ENCODE measurements at places on chromosomes 5 and 9.

DNA sequence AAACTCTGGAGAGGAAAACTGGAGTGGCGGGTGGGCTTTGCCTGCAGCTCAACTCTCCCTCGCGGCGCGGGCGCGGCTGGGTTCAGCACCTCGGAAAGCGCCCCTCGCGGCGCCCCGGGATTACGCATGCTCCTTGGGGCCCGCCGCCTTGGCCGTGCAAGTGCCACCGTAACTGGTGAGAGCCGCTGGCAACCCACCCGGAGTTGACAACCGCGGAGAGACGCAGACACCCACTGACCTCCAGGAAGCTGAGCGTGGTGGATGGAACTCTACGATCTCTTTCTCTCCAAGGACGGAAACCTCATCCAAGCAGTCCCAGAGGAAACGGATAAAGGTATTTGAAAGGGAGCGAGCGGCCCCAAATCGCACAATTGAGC, 194 bp upstream of the RXFP3 start:
- DNase-seq: peak; percentile 21

DNA sequence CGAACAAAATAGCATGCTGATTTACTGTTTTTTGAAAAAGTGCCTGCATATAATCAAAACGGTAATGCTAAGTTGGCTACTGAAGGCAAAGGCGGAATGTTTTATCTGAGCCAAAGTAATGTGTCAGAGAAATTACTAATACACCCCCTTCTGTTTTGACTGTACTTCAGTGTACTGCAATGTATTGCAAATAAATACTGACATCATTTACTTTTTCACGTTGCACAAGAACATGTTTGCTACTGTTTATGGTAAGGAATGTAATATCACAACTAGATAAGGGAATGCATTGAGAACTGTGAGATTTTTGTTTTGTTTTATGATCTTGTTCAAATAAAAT, 813 bp upstream of the AGTPBP1 start:
- no peak for DNase-seq

DNA sequence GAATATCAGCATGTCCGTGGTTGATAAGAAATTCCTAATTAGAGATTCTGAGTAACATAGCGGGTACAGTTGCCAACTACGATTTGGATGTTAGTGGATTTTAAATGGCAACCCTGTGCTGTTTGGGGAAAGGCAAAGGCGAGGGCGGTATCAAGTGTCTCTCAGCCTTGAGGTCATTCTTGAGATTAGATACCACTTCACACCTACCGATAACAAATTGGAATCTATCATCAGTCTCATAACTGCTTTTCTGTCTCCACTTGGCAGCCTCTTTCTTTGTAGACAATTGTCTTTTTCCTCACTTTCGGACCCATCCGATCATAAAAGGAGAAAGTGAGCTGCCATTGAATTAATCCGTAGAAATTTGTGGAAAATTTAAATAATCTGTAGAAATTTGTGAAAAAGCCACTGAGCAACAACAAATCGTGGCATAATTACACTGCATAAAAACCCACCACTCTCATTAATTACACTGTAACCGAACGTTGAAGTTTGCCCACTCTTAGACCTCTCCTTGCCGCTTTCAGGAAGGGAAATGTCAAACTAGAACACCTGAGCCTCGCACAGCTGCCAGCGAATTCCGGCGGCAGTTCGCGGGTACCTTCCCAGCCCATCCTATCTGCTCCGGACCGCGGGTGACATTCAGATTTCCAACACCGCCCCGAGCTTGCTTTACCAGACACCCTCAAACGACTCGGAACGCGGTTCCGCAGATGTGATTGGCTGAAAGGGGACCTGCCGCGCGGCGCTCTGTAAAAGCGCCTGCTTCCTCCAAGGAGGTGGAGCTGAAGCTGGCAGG, 849 bp upstream of the RGMB start:
- DNase-seq: no peak

DNA sequence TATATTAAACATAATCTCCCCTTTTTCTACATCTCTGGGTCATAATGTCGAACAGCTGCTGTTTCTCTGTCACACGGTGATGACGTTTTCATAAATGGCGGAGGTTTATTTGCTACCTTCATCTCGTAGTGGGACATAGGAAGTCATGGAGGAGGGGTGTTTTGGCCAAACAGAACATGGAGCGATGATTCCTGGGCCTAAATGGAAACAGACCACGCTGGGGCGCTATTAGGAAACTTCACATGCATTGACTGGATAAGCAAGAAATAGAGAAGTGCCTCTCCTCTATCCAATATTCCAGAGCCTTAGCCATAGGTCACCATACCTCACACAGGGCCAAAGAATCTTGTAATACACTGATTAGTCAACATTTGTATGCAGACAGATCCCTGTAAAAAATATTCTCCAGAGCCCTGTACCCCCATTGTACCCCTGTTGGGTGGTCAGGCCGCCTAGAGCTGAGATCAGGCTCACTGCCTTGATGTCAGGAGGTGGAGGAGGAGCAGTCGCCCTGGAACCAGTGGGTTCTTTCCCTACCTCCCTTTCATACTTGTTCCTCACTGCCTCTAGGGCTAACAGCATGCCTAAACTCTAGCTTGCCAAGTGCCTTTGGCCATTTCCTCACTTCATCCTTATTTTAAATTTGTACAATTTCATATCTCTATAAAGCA, 77.8 kb upstream of the SPIN1 start:
- no peak for DNase-seq

- no peak for DNase-seq
These were observed 108.4 kb downstream of the PSD2 start for GRCh38 chr5:139903795-139904565.

- DNase-seq: no peak
These were observed at the start of gene FOXB2 for GRCh38 chr9:77019236-77019925. FOXB2 (plus strand) TSS chr9:77019655; CDS start chr9:77019655, 0 bp downstream.

DNA sequence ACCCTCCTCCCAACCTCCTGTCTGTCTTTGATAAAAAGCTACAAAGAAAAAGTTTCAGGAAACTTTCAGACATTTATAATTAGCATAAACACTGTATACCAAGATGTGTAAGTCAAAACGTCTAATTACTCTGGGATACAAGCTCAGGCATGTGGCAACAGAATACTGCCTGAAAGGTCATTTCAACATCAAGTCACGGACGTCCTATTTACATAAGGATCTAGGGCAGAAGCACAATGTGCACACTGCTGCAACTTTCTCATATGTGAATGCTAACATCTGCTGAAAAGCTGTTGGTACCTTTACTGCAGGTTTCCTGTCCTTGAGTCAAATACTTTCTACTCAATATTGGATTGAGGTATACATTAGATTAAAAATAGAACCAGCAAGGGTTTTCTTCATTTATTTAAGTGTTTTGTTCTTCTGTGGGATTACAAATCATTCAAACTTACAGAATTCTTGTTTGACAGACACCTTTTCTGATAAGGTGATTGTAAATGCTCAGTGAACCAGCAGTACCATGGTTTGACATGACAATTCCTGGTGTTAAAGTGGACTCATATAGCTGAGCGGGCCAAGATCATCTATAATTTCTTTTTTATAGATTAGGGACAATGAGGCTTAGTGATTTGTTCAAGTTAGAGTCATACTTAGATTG, 36.8 kb downstream of the ELL2 start:
- DNase-seq: no peak

DNA sequence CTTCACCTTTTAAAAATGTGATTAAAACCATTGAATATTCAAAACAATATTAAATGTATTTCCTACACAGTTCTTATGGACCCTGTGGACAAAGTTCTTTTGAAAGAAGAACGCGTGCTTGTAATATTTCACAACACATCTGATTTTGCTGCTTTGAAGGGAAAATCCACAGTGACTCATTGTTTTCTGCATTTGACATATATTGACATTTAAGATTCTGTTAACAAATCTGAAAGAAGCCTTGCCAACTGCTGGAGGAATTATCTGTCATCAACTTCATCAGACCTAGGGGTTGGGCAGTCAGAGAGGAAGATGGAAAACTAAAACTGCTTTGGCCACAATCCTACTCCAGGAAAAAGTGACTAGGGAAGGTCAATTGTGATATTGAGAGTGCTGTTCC, 56.9 kb upstream of the RASEF start:
- no peak for DNase-seq

DNA sequence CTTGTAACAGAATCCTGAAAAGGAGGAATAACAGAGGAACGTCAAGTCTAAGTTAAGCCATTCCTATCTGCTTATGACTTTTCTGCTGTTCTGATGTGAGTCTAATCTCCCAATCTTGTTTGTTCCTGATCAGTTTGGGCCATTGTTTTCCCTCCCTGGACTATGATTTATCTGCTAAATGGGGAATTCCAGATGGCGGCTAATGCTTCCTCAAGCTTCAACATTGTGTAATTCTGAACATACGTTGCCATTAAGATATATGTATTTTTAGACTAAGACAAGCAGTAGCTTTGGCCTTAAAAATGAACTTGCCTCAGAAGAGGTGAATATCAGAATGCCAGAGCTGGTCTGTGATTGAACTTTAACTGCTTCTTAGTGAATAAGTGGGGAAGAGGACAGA, 142.7 kb downstream of the PRKACG start:
- no peak for DNase-seq

GRCh38 chr9:83449983-83450382, 88.2 kb downstream of the FRMD3 start:
- DNase-seq: no peak

- no peak for DNase-seq
These were observed 145.3 kb upstream of the PAPPA start for GRCh38 chr9:116008278-116008677.

DNA sequence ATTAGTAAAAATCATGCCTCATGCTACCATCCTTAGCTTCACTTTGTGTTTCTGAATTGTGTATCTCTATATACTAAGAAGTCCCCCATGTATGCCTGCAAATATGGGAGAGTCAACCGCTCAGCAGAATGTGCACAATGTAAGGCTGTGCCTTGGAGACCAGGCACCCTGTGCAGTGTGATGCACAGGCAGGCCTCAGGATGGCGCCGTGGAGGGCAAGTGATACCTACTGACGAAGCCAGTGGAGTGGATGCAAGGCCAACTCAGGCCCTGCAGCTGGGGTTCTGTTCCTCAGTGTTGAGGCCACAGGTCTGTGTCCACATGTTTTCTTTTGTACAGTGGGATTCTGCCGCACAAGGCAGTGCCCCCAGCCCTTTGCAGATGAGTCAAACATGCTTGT, 28.4 kb downstream of the SYK start:
- no peak for DNase-seq

DNA sequence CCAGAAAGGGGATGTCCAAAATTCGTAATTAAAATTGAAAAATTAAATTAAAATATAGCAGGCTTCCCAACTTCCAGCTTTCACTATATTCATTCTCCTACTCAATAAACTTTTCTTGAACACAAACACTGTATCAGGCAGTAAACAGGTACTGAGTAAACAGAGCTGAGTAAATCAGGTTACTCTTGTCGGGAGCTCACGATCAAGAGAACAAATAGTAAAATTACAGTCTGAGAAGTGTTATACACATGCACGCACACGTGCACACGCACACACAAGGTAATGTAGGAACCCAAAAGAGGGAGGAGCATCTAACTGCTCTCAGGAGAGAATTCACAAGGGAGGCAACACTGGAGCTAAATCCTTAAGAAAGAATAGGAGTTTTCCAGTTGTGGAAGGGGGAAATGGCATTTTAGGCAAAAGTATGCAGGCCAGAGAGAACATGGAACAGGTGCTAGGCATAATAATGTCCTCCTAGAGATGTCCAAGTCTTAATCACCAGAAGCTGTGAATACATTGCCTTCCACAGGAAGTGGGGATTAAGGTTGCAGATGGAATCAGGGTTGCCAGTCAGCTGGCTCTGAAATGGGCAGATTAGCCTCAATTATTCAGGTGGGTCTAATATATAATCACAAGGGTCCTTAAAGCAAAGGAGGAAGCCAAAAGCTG, 598.8 kb upstream of the BRINP1 start:
- DNase-seq: no peak

DNA sequence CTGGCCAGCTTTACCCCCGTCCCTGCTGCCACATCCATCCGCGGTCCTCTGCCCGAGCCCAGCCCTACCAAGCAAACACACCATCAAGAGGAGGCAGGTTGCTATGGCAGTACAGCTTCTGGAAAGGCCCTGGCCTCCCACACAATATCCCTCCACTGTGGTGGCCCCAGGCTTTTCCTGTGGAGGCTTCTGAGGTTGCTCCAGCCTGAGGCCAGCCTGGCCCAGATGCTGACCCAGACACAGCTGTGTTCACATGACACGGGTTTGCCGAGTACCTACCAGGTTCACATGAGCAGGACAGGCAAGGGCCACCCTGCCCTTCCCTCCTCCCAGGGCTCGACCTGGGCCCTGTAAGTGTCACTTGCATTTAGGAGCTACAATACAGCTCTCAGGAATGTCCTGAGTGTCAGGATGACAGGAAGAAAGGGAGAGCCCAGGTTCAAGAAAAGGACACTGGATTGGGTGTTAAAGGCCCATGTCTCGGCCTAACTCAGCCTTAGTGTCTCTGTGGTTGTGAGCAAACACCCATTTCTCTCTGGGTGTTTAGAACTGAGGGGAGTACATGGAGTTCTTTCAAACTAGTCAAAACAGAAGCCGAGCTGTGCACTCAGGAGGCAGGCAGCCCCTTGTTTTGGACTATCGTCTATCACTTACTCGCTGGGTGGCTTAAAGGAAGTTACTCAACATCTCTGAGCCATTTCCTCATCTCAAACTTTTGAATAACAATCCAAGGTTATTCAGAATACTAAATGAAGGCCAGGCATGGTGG, 40.2 kb downstream of the NAIF1 start:
- DNase-seq: peak; percentile 50

DNA sequence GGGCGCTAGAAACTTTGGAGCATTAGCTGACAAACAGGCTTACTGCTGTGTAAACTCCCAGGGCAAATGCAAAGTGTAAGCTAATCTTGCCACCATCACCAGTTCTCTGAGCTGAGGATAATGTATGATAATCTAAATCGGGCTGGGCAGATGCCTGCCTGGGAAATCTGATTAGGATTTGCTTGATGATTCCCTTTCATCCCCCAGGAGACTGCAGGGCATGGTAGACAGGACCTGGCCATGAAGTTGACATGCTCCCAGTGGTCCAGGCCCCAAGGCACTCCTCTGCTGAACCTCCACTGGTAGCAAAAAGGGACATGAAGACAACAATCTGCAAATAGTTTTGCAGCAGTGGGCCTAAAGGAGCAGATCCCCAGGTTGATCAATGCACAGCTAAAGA, 317.5 kb downstream of the SPOCK1 start:
- DNase-seq: no peak

DNA sequence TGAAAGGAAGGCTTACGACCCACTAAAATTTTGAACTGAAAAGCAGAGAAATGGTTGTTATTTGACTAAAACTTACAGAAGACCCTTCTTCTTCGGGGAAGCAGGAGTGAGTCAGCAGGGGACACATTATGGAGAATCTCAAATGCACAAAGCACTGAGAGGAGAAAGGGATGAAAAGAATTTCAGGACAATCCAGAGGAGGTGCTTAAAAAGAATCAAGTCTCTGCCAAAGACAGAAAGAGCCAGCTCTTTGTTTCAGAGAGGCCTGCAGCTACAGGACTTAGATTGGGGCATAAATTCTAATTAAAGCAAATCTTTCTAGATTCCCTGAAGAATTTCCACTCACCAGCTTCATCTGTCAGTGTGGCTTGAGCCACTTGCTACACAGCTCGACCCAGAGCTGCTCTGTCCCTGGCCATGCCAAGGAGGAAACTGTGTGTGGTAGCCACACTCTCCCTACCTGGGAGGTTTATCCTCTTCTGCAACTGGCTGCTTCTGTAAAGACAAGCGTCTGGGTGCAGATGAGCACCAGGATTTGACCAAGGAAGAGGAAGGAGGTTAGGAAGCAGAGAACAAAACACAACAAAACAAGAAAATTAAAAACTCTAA, 89.9 kb downstream of the SEMA5A start:
- no peak for DNase-seq

- no peak for DNase-seq
These were observed 1.7 kb upstream of the ACTL7A start for GRCh38 chr9:108860354-108860753.

All from CD4-positive, alpha-beta memory T cell (primary cell).